ENCODE measurements at places on chromosomes 7 and 10. TPM values are rescaled to one million over a fixed set of nuclear protein-coding genes. Genes with fewer than 3 reads are reported as not detected.

DNA sequence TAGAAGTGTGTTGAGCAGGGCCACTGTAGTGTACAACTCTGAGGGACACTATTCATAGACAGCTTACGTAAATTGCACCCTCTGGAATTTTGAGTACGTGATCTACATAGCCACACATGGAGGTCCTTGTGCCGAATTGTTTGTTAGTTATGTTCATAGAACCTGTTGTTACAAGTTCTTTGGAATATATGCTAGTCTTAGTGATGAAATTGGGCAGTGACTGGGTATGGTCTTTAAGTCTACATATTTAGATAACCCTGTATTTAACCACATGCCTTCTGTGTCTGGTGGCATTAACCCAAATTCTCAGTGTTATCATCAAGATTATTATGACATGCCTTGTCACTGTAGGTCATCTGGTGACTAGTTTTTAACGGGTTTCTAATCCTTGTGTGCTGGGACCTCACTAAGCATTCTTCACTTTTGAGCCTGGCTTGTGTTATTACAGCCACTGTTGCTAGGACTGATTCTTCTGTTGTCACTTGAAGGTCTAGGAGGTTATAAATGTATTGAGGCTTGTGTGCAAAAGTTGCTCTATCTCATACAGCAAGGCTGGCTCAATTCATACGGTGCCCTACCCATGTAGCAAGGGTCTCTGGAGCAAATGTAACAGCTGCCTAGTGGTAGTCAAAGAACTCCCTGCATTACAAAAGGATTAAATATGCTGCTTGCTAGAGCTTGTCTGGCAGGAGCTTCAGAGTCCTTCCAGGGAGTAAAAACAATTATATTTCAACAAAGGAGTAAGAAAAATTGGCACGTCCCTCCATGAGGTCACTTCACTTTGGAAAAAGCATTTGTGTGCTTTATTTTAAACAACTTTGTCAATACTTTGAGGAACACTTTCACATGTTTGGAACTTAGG, 65.4 kb downstream of the CDK14 start:
- DNase-seq: no peak

DNA sequence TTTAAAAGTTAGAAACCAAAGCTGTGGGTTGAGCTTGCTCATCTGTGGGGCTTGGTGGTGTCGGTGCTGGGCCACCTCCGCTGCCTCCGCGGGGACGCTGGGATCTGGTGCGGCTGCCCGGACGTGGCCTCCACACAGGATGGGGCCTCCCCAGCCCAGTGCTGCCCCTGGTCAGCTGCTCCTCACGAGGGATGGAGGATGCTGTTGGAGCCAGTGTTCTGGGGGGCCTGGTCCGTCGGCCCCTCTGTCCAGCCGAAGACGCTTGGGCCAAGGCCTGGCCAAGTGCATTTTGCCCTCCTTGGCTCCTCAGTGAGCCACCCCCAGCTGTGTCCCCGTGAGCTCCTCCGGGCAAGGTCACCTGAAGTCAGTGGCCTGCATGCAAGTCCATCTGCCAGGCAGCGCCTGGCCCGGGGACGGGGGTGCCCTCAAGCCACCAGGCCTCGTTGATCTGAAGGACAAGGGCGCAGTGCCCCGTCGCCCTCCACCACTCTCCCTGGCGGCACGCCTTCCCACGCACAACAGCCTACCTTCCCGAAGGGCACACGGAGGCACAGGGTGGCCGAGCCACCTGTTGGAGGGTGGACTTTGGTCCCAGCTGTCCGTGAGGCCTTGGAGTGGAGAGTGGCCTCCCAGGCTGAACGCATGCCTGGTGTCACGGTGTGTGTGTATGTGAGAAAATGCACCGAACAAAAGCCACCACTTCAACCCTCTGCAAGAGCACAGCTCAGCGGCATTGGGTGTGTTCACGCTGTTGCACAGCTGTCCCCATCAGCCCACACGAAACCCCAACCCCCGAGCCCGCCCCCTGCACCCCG, 27.3 kb downstream of the KNDC1 start:
- no peak for DNase-seq

DNA sequence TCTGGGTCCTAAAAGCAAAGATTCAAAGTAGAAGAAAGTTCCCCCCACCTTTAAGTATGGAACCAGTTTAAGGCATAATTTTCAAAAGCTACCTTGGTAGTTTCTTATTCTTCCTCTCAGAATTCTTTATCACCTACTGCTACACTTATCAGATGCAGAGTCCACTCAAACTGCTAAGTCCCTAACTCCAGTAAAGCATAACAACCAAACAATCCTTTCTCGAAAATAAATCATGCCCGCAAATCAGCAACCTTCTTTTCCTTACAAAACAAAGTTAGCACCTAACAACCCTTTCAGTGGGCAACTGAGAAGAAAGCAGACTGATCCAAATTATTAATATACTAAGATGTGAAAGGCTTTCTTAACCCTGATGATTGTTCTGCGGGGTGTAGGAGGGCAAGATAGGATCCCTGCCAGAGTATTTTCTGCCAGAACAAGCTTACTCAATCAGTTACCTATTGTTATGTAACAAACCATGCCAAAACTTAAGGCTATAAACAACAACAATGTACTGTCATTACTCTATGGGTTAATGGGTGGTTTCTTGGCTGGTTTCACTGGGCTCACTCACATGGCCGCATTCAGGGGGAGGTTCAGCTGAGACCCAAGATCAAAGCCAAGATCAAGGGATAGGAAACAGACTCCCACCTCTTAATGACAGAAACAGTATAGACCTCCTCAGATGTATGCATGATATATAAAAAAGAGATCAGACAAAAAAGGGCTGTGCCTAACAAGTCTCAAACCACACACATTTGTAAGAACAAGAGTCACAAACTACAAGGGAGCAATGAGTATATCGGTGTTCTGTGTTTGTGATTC, 42.0 kb downstream of the CCDC6 start:
- peak; percentile 36 for DNase-seq

The PRKAG2 gene
- total RNA-seq: 5.1 TPM
